ENCODE measurements at places on chromosomes 11 and 22. TPM values are rescaled to one million over a fixed set of nuclear protein-coding genes. Genes with fewer than 3 reads are reported as not detected.

DNA sequence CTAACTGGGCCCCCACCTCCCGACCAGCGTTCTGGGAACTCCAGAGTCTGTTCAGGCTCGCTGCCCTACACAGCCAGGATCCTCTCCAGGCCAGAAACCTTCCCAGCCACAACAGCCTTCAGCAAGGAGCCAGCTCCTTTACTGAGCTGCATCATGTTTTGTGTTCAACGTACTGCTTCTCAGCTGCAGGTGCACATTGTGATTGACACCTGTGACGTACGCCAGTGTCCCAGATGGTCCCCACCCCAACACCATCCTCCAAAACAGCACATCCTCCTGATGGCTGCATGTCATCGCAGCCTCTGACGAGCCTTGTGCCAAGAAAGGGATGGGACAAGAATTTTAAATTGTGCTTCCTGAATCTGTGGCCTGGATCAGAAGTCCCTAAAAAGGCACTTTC, 117.5 kb downstream of the SPATA19 start:
- no peak for DNase-seq

DNA sequence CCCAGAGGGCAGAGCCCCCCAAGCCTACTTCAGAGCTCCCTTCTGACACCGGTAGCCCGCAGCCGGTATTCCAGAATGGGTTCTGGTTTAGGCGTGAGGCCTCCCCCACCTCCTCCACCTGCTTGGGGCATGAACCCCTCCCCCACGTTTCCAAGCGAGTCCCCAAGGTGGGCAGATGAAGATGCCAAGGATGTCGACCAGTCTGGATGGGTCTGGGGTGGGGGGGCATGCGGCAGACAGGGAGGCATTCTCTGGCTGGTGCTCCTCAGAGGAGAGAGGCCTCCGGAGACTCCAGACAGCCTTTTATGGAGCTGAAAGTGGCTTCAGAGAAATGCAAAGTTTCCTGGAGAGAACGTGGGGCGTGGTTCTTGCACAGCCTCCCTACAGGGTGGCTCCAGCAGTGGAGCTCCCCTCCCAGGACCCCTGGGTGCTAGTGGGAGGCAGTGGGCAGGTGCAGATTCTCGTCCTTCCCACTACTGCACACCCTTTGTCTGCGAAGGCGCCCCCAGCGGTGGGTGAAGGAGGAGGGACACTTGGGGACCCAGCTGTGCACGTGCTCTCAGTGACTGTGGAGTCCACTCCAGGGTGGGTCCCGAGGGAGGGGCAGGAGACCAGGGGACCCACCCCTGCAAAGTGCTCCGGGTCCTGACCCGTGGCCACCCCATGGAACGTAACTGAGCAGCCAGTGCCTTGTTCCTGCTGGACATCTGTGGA, 4.2 kb downstream of the CCND1 start:
- no peak for DNase-seq

DNA sequence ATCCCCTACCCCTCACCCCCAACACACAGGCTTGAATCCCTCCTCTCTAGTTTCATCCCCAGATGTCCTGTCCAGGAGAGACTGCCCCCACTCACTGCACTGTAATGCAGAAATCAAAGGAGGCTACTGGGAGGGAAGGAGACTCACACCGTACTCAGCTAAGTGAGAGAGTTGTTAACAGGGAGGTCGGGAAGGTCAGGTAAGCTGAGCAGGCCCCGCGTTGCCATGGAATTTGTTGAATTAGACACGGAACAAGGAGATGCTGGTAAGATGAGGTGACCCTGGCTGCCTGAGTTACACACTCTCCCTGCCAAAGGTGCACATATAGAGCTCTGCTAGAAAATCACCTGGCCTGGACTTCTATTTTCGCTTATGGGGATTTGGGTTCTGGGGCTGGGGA, 197.9 kb downstream of the NXPE2 start:
- DNase-seq, result no peak

DNA sequence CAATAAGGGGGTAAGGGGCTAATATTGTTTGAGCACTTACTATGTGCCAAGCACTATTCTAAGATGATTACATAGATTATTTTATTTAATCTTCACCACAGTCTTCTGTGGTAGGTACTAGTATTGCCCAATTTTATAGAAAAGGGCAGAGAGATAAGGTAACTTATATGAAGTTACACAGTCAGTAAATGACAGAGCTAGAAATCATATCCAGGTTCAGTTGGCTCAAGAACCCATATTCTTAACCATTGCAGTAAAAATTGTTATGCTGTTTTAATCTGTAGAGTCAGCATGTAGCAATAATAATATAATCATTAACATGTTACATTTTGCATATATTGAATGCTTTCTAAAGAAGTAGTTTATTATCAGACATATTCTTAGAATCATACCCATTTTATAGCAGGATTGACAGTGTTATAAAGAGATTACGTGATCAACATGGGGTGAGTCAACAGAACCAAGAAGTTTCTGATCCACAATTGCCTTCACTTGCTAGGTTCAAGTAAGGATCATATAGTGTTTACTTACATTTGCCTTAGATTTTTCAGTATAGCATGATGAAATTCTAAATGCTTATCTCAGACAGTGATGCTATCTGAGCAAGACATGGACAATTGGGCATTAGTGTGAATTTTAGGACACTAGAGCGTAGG, 46.4 kb downstream of the CSTPP1 start:
- DNase-seq, result no peak

GRCh38 chr11:95076416-95076815, 9.7 kb downstream of the SRSF8 start:
- no peak for DNase-seq

DNA sequence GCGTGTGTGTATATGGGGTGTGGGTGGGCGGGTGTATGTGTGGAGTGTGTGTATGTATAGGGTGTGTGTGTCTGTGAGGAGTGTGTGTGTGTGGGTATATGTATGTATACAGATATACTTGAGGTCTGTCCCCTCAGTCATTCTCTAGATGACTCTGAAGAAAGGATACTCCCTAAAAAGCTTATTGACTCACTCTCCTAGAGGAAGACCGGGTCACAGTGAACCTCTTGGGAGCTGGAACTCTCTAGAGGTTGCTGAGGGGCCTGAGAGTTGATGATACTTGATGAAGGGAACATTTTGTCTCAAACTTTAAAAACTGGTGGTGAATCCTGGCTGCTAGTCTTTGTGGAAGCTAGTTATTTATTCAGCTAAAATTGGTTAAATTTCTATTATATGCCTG, 15.1 kb downstream of the STX3 start:
- DNase-seq, result no peak

GRCh38 chr11:68093565-68093964, 27.6 kb downstream of the CHKA start:
- DNase-seq, result no peak

- no peak for DNase-seq
Measured at GRCh38 chr11:12270215-12270797, 107.1 kb upstream of the PARVA start.

GRCh38 chr11:61895046-61895717, 3.8 kb upstream of the FADS3 start:
- no peak for DNase-seq

GRCh38 chr11:8913961-8914660, 3.1 kb downstream of the AKIP1 start:
- no peak for DNase-seq

GRCh38 chr22:46356496-46357480, 21.3 kb downstream of the TRMU start:
- no peak for DNase-seq

DNA sequence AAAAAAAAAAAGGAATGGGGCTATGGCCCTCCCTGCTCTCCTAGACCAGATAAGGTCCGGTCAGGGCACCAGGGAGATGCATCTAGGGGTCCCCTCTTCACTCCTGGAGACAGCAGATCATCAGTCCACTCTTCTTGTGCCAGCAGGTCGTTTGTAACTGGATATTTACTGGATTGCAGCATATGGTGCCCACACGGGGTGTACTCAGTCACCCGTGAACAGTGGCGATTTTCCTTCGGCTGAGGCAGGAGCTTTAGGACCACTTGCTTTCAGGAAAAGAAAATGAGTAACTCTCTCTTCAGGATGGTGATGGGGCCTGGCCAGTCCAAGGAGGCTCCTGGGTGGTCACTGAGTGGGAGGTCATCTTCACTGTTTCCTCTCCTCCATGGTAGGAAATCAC, 38.3 kb upstream of the RAB1B start:
- DNase-seq, result no peak

DNA sequence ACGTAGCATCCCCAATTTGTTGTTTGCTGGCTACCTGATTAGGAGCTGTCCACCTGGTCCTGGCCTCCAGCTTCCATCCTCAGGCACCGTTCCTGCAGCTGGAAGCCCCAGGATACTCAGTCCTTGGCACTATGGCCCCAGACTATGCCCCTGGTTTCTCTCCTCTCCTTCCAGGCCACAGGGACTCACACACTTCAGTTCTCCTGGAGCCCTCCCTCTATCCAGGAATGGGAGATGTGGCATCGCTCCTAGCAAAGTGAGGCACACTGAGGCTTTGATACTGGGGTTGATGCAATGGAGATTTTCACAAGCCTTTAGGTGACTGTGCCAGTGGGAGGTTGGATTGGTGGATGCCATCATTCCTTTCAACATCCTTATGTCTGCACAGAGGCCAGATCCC, 142.8 kb upstream of the B3GAT1 start:
- DNase-seq, result no peak

- DNase-seq, result no peak
Measured at GRCh38 chr11:69000831-69001242, 12.2 kb downstream of the MRGPRF start.

GRCh38 chr11:3796346-3796745, 1.0 kb downstream of the NUP98 start:
- no peak for DNase-seq

- no peak for DNase-seq
Measured at GRCh38 chr22:39685336-39686177, 115.0 kb downstream of the CACNA1I start.

GRCh38 chr22:43200031-43200430, 13.1 kb upstream of the TTLL12 start:
- DNase-seq, result no peak

DNA sequence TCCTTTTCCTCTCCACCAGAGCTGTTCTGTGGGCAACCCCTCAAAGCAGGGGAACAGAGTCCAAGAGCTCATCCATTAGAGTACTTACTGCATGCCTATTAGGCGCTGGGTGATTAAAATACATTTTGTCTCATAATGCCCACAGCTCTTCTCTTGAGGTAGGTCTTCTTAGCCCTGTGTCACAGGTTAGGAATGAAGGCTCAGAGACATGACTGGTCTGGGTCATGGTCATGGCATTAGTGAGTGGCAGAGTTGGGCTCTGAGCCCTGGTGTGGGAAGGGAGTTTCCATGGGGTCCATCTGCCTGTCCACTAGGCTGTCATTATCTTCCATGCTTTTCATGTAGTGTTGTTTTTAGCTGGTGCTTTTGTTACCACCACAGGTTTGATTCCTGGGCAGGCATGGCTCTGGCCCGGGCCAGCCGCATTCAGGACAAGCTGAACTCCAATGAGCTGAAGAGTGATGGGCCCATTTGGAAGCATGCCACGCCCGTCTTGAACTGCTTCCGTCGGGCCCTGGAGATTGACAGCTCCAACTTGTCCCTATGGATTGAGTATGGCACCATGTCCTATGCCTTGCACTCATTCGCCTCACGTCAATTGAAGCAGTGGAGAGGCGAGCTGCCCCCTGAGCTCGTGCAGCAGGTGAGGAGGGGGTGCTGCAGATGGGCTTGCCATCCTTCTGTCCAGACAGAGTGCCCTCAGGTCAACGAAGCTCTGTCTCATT, 76.1 kb downstream of the CABIN1 start:
- DNase-seq, result no peak

DNA sequence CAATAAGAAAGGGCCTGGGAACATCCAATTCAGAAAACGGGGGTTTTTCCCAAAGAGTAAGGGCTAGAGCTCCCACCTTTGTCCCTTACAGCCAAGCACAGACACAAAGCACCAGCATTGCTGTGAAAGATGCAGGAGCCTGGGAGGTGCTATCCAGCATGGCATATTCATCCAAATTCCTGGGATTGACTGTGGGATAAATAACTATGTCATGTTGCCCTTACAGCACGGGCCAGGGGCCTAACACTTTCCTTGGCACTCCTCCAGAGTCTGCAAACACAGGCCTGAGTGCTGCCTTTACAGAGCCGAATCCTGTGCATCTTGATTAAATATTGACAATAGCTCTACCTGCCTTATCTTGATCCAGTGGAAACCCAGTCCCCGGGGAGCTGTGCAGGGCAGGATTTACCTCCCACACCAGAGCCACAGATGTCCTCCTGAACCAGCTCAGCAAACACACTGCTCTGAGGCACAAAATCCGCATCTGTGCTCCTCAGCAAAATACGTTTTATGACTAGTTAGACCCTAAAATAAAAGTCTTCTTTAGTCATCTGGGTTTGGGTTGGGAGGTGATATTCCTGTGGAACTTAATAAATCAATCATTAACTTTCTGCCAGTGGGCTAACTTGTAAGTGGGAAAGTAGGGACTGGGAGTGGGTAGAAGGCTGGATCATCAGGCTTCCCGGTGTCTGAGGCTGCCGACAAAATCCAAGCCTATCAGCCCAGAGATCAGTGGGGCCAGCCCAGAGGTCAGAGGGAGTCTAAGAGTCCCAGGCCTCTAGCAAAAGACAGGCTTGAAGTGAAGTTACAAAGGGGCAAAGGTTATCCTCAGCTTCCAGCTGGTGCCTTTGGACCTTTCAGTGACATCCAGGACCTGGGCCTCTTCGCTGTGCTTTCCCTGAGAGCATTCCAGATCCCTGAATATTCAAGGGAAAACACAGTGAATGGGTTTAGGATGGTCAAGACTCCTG, 36.5 kb downstream of the POU2AF3 start:
- DNase-seq, result no peak

GRCh38 chr22:48696371-48696770, 1131.3 kb downstream of the BRD1 start:
- DNase-seq, result no peak

GRCh38 chr11:125916683-125917347, 12.5 kb downstream of the DDX25 start:
- DNase-seq, result no peak

DNA sequence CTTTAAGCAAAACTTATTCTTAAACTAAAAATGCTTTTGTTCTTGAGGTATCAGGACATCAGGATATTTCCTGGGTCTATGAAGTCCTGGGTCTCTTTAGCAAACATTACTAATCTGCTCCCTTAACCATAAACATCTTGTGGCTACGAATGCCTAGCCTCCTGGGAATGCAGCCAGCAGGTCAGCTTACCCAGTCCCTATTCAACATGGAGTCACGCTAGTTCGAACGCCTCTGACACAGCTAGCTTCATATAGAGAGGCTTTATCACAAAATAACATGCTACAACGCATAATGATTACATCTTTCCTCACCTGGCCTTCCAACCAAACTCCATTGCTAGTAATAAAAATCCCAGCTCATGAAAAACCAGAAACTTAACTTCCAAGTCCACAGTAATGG, 17.5 kb upstream of the FIBIN start:
- DNase-seq, result no peak

- DNase-seq, result no peak
Measured at GRCh38 chr11:14852571-14853177, 39.4 kb downstream of the CYP2R1 start.

- no peak for DNase-seq
Measured at GRCh38 chr11:119371778-119372182, 9.7 kb downstream of the USP2 start.

GRCh38 chr11:63573881-63574855, 11.0 kb upstream of the PLAAT2 start:
- no peak for DNase-seq

SLC22A8 gene
- polyA plus RNA-seq, result not detected

TRIM5 gene
- 25.8 TPM for polyA plus RNA-seq

KRTAP5-2 gene
- not detected for polyA plus RNA-seq

CARD16 gene
- polyA plus RNA-seq, result 30.7 TPM

TRIM51 gene
- not detected for polyA plus RNA-seq

TMEM45B gene
- not detected for polyA plus RNA-seq

MGAT3 gene
- 6.8 TPM for polyA plus RNA-seq

CENATAC gene
- 19.3 TPM for polyA plus RNA-seq

CRY2 gene
- polyA plus RNA-seq, result 8.1 TPM

BDNF gene
- polyA plus RNA-seq, result not detected

POU2AF3 gene
- 0.17 TPM for polyA plus RNA-seq

PRR33 gene
- polyA plus RNA-seq, result 0.62 TPM

CD6 gene
- 6.8 TPM for polyA plus RNA-seq

Data from GM12878 (cell line).